ENCODE measurements at places on chromosomes 1 and 21. TPM values are rescaled to one million over a fixed set of nuclear protein-coding genes. Genes with fewer than 3 reads are reported as not detected.

KIF14 gene
- 0.23 TPM for total RNA-seq

FAM110D gene
- 5.0 TPM for total RNA-seq

GRCh38 chr1:57248830-57249229 is 175.0 kb downstream of the DAB1 start:
- no peak overlapping the region for H3K27ac ChIP-seq
- H3K36me3 ChIP-seq, result no peaks in the 10 kb centered on the region

- no peak for DNase-seq
- no peak overlapping the region for H3K27ac ChIP-seq
- no peaks in the 10 kb centered on the region for H3K27me3 ChIP-seq
- H3K4me1 ChIP-seq, result no peaks in the 10 kb centered on the region
- H3K4me3 ChIP-seq, result no peak overlapping the region
These were observed 302.0 kb downstream of the SIPA1L2 start for GRCh38 chr1:232327899-232328298.

GRCh38 chr21:39714331-39714730 is 30.7 kb upstream of the IGSF5 start:
- no peak for DNase-seq
- H3K4me3 ChIP-seq, result no peak overlapping the region
- no peaks in the 10 kb centered on the region for H3K4me1 ChIP-seq
- no peaks in the 10 kb centered on the region for H3K36me3 ChIP-seq
- no peak overlapping the region for H3K27ac ChIP-seq

All from aorta (tissue), 5 donors.